Germinal center (tissue), 1 donor: ENCODE measurements at places on chromosomes 3 and 15.

DNA sequence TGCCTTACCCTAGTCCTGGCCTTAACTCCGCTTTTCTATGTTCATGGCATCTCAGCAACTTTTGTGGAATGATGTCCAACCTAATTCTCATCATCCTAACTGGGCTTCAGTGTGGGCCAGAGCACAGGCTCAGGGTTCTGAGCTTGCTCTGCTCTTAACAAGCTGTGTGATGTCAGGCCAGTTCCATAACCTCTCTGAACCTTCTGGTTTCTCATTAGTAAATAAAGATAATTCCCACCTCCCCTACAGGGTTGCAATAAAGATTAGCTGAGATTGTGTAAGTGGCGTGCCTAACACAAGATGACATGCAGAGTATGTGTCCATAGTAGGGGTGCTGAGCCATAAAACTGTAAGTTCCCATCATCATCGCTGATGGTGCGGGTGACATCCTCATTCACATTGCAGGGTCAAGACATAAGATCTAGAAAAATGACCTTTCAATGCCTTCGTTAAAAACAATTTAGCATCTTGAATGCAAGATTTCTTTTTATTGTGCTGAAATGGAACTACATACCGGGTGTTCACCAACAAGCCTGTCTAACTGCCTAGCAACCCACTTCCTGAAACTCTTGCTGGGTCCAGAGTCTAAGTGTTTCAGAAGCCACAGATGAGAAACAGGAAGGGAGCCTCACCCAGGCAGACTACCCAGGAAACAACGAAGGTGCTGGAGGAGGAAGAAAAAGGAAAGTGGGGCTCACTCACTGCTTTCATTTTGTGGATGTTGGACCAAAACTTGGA lies 36.2 kb downstream of the CDCP1 start:
- no peak for DNase-seq

DNA sequence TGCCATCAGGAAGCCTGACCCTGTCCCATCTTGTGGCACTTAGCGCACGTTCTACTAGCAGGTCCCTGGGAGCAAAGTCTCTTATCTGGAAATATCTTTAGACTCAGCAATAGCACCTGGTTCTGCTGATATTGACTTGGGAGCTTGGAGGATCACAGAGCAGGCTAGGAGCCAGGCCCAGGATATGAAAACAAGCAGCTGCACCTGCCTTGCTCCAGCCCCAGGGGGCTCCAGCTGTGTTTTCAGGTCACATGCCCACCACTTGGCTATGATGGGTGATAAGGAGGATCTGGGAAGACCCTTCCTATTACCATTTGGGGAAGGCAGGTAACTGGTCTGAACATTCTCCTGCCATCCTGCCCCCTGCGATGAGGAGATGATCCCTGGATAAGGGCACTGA lies 87.8 kb downstream of the C3orf70 start:
- DNase-seq = no peak

GRCh38 chr15:93074599-93074998 lies 14.4 kb downstream of the RGMA start:
- DNase-seq = no peak

GRCh38 chr15:74315626-74316025 lies 51.8 kb downstream of the CYP11A1 start:
- DNase-seq = no peak

- no peak for DNase-seq
Measured at GRCh38 chr3:170750478-170750830, 119.5 kb downstream of the RPL22L1 start.

- no peak for DNase-seq
Measured at GRCh38 chr3:159787178-159787574, 201.5 kb upstream of the IL12A start.

GRCh38 chr15:40047415-40048210 lies 8.6 kb upstream of the SRP14 start:
- peak; percentile 48 for DNase-seq

DNA sequence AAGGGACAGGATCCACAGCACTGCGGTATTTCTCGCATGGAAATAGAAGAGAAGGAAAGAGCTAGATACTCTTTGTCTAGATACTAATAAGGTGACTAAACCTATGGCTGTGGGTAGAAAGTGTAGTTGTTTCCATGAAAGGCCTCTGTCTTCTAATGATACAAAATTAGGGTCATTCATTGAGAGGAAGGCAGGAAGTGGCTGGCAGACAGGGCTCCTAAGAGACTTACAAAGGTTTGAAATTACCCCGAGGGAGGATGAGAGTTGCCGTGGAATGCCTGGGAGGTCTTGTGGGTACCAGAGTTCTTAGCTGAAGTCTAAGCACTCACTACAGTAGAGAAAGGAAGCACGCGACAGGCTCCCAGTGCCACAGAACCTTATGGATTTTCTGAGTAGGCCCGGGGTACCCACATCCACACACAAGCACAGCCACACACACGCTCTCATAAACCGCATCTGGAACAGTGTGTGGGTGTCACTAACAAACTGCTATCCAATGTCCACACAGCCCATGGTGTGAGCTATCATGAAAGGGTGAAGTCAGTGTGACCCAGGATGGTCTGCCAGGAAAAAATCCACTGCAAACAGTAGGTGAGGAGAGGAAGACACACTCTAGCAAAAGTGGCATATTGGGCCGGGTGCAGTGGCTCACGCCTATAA lies 221.4 kb downstream of the FAM43A start:
- DNase-seq = no peak

DNA sequence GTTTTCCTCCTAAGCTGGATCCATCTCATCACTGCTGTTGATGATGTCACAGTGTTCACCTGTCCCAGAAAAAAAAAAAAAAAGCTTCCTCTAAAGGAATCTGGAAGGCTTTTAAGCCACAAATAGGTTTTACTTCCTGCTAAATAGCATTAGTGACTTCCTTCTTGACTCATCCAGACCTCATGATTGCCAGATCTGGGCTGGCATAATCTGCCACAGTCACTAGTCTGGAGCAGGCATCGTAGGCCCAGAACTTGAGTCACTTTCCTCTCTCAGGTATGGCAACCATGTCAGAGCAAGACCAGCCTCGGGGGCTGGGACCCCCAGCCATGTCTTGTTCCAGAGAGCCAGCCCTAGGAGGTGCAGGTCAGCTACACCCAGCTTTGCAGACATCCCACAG lies 266.5 kb upstream of the CADM2 start:
- no peak for DNase-seq

DNA sequence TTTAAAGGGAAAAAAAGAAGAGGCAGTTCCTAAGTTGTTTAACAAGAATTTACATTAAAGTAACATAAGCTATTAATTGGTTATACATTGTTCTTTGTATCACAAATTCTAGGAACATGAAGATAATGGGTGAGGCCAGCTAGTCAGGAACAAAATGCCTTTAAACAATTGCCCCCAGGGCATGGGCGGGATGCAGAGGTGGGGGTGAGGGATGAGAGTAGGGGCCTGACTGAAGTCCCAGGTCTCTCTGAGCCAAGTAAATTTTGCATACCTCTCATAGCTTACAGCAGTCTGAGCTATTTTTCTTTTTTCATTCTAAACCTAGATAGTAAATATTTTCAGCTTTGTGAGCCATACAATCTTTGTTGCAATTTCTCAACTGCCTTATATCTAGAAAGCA lies 77.8 kb upstream of the RNU6-1 start:
- no peak for DNase-seq

DNA sequence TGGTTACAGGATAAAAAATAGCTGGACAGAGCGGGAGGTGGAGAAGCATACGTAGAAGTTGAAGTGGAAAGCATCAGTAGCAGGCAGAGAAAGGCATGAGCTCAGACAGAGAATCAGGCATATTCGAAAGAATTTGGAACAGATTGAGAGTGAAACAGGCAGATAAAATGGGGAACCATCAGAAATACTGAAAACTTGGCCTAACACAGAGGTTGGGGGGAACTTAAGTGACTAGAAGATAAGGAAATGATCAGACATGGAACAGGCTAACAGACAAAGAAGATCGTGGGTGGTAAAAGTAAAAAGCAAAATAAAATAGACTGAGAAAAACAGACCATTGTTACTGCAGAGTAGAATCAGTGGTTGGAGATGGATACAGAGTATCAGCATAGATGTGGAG lies 32.9 kb downstream of the GTF2E1 start:
- DNase-seq = no peak

- no peak for DNase-seq
Measured at GRCh38 chr3:62961874-62962556, 86.8 kb upstream of the CADPS start.

- DNase-seq = no peak
Measured at GRCh38 chr3:98003306-98003969, 31.2 kb upstream of the RIOX2 start.

DNA sequence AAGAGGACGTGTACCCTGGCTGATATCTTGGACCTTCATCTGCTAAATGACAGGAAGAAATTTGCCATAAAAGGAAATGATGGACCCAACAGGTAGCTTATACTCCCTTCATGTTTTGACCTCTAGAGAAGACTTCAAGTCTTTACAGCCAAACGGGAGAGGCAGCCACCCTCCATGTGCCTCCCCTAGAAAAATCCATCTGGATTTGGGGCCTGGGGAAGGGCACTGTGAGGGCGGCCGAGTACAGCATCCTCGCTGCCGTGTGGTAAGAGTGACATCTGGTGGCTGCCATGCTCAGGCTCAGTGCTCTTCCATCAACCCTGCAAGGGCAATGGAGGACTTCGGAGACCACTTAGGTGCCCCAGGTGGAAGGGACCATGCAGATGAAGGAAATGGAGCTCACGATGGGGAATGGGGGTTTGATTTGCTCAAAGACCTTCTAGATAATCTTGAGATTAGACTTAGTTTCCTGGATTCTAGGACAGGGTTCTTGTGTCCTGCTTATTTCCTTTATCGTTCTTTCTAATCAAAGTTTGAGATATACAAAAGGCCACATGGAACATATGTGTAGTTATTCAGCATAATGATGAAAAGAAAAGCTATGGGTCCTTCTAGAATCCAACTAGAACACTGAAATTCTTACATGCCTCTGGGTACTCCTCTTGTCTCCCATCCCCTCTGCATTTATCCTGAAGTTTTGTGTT lies 44.4 kb downstream of the AQP9 start:
- peak; percentile 10 for DNase-seq

DNA sequence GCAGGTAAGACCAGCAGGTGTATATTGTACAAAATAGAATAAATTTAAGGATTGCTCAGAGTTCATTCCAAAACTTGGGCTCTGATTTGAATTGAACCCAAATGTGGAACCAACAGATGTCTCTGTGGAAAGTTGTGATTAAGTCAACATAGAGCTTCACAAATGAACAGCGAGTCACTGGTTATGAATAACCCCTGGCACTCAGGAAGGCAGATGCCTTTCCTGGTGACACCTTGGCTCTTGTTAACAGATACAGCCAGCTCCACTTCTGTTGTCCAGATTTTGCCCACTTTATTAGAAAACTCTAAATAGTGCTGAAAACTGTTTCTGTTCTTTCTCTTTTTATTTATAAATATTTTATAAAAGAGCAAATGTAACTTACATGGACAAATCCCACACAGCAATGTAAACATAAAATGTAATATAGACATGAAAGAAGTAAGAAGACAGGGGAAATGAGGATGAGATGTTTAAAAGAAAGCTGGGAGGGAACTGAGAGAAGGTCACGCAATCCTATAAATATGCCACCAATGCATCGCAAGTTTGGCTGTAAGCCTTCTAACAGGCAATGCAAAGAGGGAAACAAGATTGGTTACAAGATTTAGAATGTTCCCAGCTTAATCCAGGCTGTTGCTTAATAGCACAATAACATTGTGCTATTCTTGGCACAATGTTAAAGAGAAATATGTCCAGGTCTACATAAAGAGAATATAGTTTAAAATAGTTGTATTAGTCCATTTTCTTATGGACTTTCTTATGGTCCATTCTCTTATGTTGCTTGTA lies 495.5 kb downstream of the TAFA4 start:
- DNase-seq = no peak

DNA sequence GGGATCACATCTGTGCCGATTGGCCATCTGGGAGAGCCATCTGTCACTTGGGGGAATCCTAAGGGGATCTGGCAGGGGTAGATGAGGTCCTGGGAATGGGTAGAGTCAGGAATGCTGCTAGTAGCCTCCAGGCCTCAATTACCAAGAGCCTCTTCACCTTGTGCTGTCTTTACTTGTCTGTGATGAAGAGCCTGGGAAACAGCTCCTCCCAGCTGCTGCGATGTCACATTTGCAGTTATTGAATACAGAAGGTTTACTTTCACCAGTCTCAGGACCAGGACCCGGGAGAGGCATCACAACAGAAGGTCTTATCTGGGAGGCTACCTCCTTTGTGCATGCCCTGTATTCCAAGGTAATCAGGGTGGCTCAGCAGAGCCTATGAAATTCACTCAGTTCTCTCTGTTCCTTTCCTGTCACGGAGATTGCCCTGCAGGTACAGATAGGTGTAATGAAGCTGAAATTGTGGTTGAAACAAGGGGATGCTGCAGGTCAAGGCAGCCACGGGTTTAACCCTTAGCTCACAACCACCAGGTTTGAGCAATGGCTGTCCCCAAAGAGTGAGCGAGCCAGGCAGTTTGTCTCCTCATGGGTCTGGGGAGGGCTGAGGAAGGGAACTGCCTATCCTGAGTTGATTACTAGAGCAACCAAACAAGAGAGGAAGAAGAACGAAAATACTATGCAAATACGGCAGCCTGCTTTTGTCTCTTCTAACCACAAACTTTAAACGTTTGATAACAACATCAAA lies 298.9 kb upstream of the RORA start:
- DNase-seq = peak; percentile 25

GRCh38 chr3:123499322-123499721 lies 50.4 kb upstream of the ADCY5 start:
- no peak for DNase-seq

- no peak for DNase-seq
Measured at GRCh38 chr3:161336661-161337060, 34.7 kb downstream of the SPTSSB start.

DNA sequence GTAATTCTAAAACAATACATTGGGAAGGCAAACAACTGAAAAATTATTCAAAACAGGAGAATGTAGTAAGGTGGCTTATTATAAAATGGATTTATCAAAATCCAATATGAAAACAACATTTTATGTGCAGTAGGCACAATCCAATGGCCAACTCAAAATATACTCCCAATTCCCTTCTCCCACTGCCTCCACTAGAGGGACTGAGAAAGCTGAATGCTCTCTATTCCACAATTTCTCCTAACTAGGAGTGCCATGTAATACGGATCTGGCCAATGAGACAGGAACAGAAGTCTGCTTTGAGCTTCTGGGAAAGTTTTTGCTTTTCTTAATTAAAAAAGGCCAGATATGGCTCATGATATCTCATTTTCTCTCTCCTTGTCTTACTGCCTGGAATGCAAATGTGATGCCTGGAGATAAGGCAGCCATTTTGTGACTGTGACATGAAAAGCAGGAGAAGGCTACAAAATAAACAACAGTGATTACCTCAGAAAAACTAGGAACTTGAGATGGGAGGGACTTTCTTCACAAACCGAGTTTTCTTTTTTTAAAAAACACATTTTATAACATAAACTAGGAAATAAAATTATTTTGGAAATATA lies 18.8 kb upstream of the VGLL4 start:
- no peak for DNase-seq

GRCh38 chr3:30082652-30083051 lies 523.7 kb upstream of the TGFBR2 start:
- no peak for DNase-seq

GRCh38 chr15:79769069-79769481 lies 127.7 kb downstream of the MTHFS start:
- peak; percentile 13 for DNase-seq
